ENCODE measurements at places on chromosomes 6 and 20. TPM values are rescaled to one million over a fixed set of nuclear protein-coding genes. Genes with fewer than 3 reads are reported as not detected.

The DNMT3B gene
- total RNA-seq = 2.9 TPM

The TCF15 gene
- 5.9 TPM for total RNA-seq

The SDC4 gene
- 6.0 TPM for total RNA-seq

The SLC12A5 gene
- total RNA-seq = 0.13 TPM

The MPIG6B gene
- total RNA-seq = 0.09 TPM

The ANKRD66 gene
- total RNA-seq = 0.66 TPM

The DHX35 gene
- total RNA-seq = 10.1 TPM

The CLPSL1 gene
- not detected for total RNA-seq

The HNF4A gene
- under 0.01 TPM for total RNA-seq

The PRRT1 gene
- total RNA-seq = 0.18 TPM

The OOEP gene
- total RNA-seq = not detected

The HLA-DOA gene
- total RNA-seq = 1.5 TPM

The PREX1 gene
- total RNA-seq = 17.3 TPM

The HLA-DRB5 gene
- total RNA-seq = 8.4 TPM

The ZNF165 gene
- total RNA-seq = 0.62 TPM

The SMPDL3A gene
- 10.2 TPM for total RNA-seq

The AURKA gene
- 9.4 TPM for total RNA-seq

The COL21A1 gene
- total RNA-seq = 101 TPM

The PROKR2 gene
- not detected for total RNA-seq

The ZNF391 gene
- total RNA-seq = 3.0 TPM

The SYCP2 gene
- total RNA-seq = 3.1 TPM

The ESR1 gene
- total RNA-seq = 0.44 TPM

The PSMB1 gene
- total RNA-seq = 180 TPM

The PTPN1 gene
- 12.5 TPM for total RNA-seq

The EBF4 gene
- 3.2 TPM for total RNA-seq

The KHDRBS2 gene
- total RNA-seq = 0.71 TPM

Measured in muscle of leg (tissue), 16 donors.